A549 treated with DMSO at 1 μM for 4 hours (cell line): ENCODE measurements at places on chromosomes 4 and X. TPM values are rescaled to one million over a fixed set of nuclear protein-coding genes. Genes with fewer than 3 reads are reported as not detected.

ODAPH gene
- 0.16 to 0.23 TPM (median 0.21 TPM) in 4 of 5 replicates, not detected in the other for total RNA-seq

PPP1R3F gene
- 2.2 to 3.7 TPM (median 2.6 TPM) in 5 replicates for total RNA-seq

ALG13 gene
- 51.0 to 67.3 TPM (median 55.3 TPM) in 5 replicates for total RNA-seq

CXCL1 gene
- total RNA-seq = 13.1 to 17.1 TPM (median 15.9 TPM) in 5 replicates

DGKK gene
- total RNA-seq = not detected in 5 replicates

TRPC5OS gene
- not detected in 5 replicates for total RNA-seq

RHOH gene
- total RNA-seq = 0.08 to 0.16 TPM (median 0.13 TPM) in 3 of 5 replicates, not detected in the others

CACNA1F gene
- total RNA-seq = not detected in 5 replicates

GSX2 gene
- total RNA-seq = not detected in 5 replicates

NAA11 gene
- total RNA-seq = not detected in 5 replicates

HTR2C gene
- not detected in 5 replicates for total RNA-seq

RBM46 gene
- total RNA-seq = not detected in 5 replicates

RNF150 gene
- 0.26 to 0.57 TPM (median 0.30 TPM) in 5 replicates for total RNA-seq

PFKFB1 gene
- 0.06 to 0.11 TPM (median 0.09 TPM) in 3 of 5 replicates, not detected in the others for total RNA-seq

GPM6B gene
- not detected in 5 replicates for total RNA-seq

RIPPLY1 gene
- total RNA-seq = 0.08 to 0.11 TPM in 2 of 5 replicates, not detected in the others

GRPR gene
- 0.05 to 0.07 TPM in 2 of 5 replicates, not detected in the others for total RNA-seq

GSPT2 gene
- 8.3 to 9.7 TPM (median 9.3 TPM) in 5 replicates for total RNA-seq

BMP3 gene
- total RNA-seq = not detected in 5 replicates

GRIA2 gene
- total RNA-seq = not detected in 5 replicates

GAGE12J gene
- total RNA-seq = not detected in 5 replicates
